ENCODE measurements at places on chromosomes 16 and 17. TPM values are rescaled to one million over a fixed set of nuclear protein-coding genes. Genes with fewer than 3 reads are reported as not detected.

Gene PRSS27
- total RNA-seq = 4.4 TPM

Gene MMP25
- 0.56 TPM for total RNA-seq

Gene ETV4
- 23.2 TPM for total RNA-seq

Gene ANKRD11
- total RNA-seq = 48.1 TPM

Gene TBC1D3E
- total RNA-seq = not detected

Gene GNG13
- total RNA-seq = not detected

Gene SECTM1
- total RNA-seq = 4.0 TPM

Gene PAFAH1B1
- 47.6 TPM for total RNA-seq

Gene TMEM231
- 9.0 TPM for total RNA-seq

Gene AATK
- total RNA-seq = 0.28 TPM

Gene TMED6
- total RNA-seq = not detected

Gene MPP3
- 4.9 TPM for total RNA-seq

Gene CRYBA1
- total RNA-seq = not detected

Gene MYLK3
- total RNA-seq = 0.28 TPM

Gene CIBAR2
- not detected for total RNA-seq

Gene COL1A1
- 109 TPM for total RNA-seq

Gene CORO1A
- total RNA-seq = 16.2 TPM

Gene KRT222
- total RNA-seq = not detected

Gene FOXJ1
- total RNA-seq = not detected

All from airway epithelial cell (primary cell).